ENCODE measurements at places on chromosomes 6 and 20.

- DNase-seq, result no peak
These were observed 349.0 kb downstream of the RNGTT start for GRCh38 chr6:88614316-88614877.

DNA sequence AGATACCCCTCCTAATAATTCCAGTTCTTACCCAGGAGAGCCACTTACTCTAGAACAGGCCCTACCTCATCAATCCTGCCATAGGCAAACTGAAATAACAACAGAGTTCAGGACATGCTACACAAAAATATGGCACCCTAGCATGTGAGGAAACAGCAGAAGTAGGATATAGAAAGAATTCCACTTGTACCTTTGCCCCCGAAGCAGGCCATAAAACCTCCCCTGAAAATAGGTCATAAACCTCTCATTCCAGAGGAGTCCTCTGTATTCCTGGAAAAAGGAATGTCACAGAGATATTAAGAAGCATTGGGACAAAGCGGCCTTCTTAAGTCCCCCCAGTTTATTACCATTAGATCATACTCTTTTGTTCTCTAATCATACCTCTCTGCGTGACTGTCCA is 504.3 kb upstream of the MARCKS start:
- no peak for DNase-seq

DNA sequence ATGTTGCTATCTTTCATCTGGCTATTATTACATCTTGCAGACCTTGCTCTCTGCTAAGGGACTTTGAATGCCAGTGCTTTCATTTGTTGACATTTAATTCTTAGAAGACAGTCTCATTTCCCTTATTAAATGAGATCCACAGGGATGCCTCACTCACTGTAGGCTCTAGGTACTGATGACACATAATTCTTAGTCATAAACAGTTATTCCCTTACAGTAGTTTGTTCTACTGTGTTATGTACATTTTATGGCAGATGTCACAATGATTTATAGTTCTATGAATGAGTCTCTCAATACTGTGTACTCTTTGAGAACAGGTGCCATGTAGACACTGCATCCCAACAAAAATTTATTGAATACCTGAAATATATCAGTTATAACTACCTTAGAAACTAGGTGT is 70.3 kb downstream of the FAM83B start:
- no peak for DNase-seq

DNA sequence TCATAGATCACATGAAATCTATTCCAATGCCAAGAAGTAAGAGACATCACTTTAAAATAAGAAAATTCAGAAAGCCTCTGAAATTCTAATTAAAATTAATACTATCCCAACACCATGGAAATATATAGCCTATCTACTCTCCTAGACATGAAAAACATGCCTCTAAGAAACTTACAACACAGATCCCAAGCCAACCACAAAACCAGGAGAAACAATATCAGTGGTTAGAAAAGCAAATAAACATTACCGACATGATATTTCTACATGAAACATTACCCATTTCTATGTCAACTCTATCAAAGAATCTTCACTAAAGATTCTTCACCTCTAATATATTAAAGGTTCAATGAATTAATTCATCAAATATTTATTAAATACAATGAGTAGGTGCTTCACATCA is 4.8 kb downstream of the EPB41L2 start:
- no peak for DNase-seq

GRCh38 chr6:114030767-114031166 is 59.8 kb upstream of the HDAC2 start:
- no peak for DNase-seq

DNA sequence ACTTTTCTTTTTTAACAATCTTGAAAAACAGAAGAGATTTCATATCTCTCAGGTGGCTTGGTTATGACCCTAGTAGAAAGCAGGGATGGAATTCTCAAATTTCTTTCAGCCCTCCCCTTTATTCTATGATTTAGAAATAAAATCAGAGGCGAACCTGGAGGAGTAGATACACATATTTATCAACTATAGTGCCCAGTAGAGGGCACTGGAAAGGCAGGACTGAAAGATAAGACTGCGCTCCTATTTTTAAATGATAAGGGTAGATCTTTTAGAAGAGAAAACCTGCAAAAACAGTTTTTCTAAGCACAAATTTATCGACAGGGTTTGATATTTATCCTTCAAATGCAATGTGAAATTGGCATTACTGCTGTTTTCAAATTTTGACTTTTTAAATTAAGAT is 1296.6 kb downstream of the EPHA7 start:
- no peak for DNase-seq

DNA sequence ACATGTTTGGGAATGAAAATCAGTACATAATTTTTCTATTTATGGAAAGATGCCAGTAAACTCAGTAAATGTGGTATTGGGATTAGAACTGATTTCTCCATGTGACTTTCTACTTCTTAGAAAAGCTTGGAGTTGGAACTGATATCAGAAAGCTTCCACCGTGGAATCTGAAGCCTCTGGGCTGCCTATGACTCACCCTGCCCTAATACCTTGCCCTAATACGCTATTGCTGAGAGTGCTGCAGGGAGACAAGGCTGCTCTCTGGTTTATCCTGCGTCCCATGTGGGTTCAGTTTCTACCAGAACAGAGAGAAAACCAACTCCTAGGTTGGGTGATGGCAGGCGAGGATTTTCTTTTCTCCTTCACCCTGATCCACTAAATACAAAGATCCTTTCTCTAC is 3.3 kb upstream of the STMND1 start:
- DNase-seq, result no peak

DNA sequence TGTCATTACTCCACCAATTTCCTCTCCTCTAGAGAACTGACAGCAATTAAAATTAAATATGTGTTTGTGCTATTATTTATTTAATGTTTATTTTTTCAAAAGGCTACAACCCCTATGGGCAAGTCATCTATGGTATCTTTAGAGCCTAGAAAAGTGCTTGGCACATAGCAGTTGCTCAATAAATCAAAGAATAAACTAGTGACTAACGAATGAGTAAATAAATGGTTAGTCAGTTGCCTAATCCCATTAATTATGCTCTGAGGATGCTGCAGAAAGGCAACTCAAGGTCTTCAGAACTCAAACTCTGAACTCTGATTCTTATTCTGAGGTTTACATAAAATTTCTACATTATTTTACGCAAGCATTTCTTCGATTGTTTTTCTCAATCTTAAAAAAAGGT is 193.0 kb upstream of the TSHZ2 start:
- no peak for DNase-seq

- DNase-seq, result no peak
These were observed 68.9 kb upstream of the NCOA3 start for GRCh38 chr20:47432834-47433210.

DNA sequence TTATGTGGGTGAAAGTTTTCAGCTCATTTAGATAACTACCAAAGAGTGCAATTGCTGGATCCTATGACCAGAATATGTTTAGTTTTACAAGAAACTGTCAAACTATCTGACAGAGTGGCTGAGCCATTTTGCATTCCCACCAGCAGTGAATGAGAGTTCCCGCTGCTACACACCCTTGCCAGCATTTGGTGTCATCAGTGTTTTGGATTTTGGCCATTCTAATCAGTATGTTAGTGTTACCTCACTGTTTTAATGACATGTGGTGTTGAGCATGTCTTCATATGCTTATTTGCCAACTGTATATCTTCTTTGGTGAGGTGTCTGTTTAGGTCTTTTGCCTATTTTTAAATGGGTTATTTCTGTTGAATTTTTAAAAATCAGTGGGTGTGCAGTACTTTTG is 120.9 kb downstream of the CFAP61 start:
- DNase-seq, result no peak

- DNase-seq, result no peak
These were observed 83.4 kb upstream of the NEDD9 start for GRCh38 chr6:11315743-11316437.

DNA sequence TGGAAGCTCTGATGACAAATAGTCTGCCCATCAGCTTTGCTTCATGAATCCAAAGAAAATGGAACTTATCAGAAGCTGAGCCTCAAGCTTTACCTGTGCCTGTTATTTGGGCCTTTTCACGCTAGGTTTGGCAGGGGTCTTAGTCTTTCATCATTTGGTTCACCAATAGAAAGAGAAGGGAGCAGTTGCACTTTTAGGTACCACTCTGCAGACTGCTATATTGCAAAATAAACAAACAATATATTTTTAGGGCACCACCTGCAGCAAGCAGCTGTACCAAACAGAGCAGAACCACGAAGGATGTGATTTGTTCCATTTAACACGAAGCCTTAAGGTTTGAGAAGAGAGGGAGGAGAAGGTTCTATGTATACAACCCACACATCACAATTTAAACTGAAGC is 291.4 kb upstream of the RNF217 start:
- DNase-seq, result no peak

DNA sequence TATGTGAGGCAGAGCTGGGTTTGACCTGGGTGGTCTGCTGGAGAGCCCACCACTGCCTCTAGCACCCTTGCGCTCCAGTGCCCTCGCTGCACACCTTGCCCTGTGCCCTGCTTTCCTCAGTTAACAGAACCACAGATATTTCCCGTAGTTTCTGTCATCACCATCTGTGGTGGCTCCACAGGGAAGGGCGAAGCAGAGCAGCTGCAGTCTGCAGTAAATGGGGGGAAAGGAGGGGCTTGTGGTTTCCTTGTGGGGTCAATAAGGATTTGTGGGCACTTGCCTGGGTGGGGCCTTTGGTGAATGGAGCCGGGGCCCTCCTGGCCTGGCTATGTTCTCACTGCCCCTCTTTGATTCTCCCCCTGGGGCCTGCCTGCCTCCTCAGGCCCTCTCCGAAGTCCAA is 21.2 kb upstream of the CCDC167 start:
- DNase-seq, result no peak

DNA sequence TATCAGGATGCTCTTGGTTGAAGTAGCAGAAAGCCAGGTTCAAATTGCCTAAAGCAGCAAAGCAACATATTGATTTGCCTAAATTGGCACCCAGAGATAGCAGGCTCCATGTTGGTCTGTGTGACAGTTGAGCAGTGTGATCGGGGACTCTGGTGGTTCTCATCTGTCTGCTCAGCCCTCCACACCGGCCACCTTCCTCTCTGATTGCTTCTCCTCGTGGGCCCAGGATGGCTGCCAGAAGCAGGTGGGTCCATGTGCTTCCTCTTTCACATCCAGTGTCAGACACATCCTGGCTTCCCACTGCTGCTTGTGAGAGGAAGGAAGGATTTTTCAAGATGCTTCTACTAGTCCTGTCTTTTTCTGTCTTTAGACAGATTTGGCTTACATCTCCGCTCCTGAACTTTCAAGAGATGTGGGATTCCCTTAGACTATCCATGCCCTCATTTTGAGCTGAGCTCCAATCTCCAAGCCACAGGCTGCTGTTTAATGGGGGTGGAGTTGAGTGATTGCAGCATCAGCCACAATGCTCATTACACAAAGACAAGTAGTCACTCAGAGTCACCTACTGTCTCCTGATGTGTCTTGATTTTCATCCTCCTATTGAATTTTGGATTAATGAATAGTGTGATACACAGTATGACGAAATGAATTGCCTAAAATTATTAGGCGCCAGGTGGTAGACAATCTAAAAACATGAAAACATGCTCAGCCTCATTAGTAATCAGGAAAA is 122.2 kb downstream of the ZDHHC14 start:
- DNase-seq, result no peak

GRCh38 chr6:142874676-142875075 is 70.3 kb downstream of the HIVEP2 start:
- DNase-seq, result no peak

DNA sequence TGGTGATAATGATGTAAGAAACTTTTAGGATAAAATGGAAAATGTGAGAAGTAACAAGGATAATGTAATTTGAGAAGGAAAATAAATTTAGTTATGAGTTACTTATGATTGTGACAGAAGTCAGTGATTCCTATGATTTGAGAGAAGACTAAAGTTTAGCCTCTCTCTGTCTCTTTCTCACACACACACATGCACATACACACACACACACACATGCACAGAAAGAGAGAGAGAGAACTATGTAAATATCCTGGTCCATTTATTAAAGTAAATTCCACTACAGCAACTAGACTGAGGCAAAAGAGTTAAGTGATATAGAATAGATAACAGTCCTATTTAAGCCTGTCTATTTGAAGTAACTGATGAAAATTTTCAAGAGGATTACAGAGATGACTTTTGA is 375.2 kb downstream of the CD109 start:
- DNase-seq, result no peak

DNA sequence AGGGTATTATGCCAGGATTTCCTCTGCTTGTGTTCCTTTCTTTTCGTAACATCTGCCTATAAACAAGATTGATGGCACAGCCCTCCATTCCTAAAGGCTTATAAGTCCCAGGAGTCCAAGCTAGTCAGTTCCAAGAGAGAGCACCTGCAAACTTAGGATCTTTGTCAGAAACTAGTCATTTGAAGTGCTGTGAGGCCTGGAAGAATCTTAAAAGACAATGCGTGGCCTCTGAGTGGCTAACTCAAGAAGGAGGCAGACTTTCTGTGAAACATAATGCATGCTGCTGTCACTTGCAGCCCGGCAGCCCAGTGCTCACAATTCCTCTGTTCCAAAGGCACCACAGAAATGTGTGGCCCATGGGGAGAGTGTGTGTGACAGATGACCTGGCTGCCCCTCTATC is 135.0 kb upstream of the SUPT3H start:
- no peak for DNase-seq

- no peak for DNase-seq
These were observed 20.6 kb upstream of the NKX2-2 start for GRCh38 chr20:21534453-21534852.

DNA sequence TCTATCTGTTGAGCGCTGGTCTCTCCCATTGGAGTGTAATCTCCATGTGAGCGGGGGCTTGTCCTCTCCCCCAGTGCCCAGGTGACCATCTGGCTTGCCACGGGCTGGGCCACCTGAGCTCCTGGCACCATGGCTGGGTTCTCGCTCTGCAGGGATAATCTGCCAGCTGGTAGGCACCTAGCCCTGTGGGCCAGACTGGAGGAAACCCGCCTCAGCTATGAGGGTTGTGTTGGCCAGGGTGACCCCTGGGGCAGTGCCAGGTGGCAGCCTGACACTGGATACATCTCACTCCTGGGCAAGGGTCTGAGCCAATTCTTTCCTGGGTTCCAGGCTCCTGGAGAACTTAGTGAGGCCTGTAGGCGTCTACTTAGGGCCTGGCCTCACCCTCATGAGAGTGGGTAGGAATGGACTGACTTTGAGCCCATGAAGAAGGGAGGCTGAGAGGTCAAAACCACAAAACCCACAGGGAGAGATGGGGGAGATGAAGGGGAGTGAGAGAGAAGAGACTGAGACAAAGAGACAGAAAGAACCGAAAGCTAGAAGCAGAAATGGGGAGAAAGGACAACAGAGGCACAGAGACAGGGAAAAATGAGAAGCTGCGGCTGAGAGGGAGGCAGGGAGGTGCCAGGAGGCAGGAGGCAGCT is 5.8 kb upstream of the SLC52A3 start:
- no peak for DNase-seq

- no peak for DNase-seq
These were observed 1092.0 kb upstream of the MAP3K7 start for GRCh38 chr6:91678679-91679446.

All from neuronal stem cell (in vitro differentiated cells).